ENCODE measurements at places on chromosomes 2 and 18.
A peak's percentile ranks its signal among the peaks of the same experiment; 100 is the strongest.

DNA sequence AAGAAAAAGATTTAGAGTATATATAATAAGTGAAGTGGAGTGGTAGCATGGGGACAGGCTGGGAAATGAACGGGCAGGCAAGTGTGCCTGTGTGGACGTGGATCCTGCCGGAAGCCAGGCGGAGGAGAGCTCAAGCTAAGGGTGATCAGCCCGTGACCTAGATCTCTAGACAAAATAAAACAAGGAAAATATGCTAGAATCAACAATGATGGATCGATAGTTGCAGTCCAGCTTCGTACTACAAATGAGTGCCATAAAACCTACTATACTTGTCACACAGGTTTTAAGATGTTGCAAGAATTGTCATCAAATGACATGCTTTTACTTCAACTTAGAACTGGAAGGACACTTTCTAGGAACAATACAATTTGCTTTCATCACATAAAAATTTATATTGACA, 8.5 kb downstream of the EIF2AK2 start:
- DNase-seq = no peak

DNA sequence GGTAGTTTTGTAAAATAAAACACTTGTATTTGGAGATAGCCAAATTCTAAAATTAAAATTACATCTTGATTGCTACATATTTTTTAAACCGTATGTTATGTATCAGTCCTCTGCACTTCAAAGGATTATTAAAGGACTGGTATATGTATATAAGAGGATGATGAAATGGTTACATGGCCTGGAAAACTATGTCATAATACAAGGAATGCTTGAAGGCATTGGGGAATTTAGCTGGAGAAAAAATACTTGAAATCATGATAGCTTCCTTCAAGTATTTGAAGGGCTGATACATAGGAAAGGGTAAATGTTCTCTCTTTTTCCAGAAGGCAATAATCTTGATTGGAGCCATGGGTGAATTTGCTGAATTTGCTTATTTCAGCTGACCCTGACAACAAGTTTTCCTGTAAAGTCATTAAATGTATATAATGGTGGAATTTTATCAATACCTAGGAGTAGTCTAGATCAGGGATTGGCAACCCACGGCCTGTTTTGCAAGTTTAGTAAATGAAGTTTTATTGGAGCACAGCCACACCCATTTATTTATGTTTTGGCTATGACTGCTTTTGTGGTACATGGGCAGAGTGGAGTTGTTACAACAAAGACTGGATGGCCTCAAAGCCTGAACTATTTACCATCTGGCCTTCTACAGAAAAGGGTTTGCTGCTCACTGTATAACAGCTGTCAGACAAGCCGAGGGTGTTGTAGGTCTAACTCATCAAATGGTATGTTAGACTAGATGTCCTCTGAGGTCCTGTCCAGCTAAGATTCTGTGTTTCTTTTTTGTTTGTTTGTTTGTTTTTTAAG, 34.4 kb downstream of the ACYP2 start:
- no peak for DNase-seq

- no peak for DNase-seq
Measured at GRCh38 chr18:79510046-79510685, 114.4 kb downstream of the NFATC1 start.

- DNase-seq = peak; percentile 40
Measured at GRCh38 chr2:233131936-233132720, 72.0 kb downstream of the INPP5D start.

GRCh38 chr2:85851253-85852151, 37.3 kb downstream of the ST3GAL5 start:
- DNase-seq = no peak

GRCh38 chr2:37377187-37377532, 32.7 kb downstream of the QPCT start:
- DNase-seq = peak; percentile 29

All from eye (tissue), 1 donor.